Activated CD4-positive, alpha-beta T cell treated with anti-CD3 and anti-CD28 coated beads, Interleukin-2, amount 10 ng/mL, durations not matched to agents 24 days and 14 days (primary cell): ENCODE measurements at places on chromosomes 1 and 21. TPM values are rescaled to one million over a fixed set of nuclear protein-coding genes. Genes with fewer than 3 reads are reported as not detected.

The SPRR1B gene
- not detected in 2 replicates for total RNA-seq

The NLRP3 gene
- 0.14 and 0.16 TPM in 2 replicates for total RNA-seq

The TBX15 gene
- total RNA-seq, result not detected in 2 replicates

- DNase-seq, result no peak
These were observed 6.9 kb downstream of the SERTAD4 start for GRCh38 chr1:210239349-210240111.

DNA sequence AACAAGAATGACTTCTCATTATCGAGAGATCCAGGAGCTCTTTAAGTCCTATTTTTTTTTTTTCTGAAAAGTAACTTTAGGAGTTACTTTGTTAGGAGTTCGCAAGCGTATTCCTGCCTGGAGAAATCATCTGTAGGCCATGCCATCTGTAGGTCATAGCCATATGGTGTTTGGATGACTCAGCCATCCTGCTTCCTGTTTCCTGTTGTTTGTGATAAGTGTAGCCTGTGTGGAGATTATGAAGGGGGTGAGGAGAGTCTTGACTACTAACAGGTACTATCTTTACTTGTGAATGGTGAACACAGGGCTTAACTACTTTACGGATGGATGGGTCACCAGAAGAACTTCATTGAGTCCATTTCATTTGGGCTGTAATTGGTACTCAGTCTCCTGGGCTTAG is 327.2 kb downstream of the PTPRU start:
- DNase-seq, result no peak

GRCh38 chr1:39431927-39432326 is 59.5 kb upstream of the BMP8A start:
- no peak for DNase-seq

DNA sequence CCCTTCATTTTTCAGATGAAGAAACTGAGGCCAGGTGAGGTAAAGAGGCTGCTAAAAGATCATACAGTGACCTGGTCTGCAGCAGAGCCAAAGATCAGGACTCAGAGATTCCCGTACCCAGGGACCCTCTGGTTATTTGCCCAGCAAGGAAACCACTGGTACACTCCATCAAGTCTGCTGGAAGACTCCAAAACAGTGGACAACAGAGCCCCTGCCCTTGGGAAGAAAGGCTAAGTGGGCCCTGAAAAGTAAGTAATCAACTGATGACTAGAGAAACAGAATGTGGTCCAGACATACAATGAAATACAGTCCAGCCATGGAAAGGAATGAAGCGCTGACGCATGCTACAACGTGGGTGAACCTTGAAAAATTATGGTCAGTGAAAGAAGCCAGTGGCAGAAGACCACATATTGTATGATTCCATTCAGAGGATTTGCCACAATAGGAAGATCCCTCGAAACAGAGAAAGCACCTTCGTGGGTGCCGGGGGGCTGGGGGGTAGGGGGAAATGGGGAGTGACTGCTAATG is 106.4 kb downstream of the ETS2 start:
- DNase-seq, result no peak

DNA sequence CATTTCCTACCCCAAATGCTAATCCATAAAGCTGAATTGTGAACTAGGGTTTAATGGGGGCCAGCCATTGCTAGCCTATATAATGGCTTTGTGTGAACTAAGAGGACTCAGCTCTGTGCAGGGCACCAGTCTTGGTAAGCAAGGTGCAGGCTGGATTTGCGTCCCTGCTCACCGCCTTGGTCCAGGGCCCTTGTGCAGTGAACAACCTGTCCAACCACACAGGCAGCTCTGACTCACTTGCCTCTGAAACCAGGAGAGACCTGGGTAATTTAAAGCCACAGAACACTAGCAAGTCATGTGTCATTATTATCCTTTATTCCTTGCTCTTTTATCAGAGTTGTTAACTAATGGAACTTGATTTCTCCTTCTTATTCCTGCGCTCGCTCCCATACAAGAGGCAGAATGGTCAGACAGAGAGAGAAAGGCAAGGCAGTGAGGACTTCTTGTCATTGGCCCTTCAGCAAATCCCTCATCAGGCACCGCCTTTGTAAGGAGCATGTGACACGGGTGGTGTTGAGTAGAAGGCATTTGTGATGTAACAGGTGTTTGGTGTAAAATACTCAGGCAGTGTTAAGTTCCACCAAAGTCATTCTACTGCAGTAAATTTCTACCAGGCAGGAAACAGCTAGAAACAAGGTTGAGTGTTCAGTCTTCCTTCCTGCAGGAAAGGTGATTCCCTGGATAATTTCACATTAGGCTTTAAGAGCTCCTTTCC is 67.3 kb upstream of the OLIG2 start:
- no peak for DNase-seq

GRCh38 chr1:247172996-247173395 is 1.2 kb upstream of the ZNF124 start:
- DNase-seq, result no peak

GRCh38 chr1:94734963-94735901 is 84.9 kb upstream of the SLC44A3 start:
- no peak for DNase-seq

GRCh38 chr1:239960366-239960765 is 131.3 kb upstream of the FMN2 start:
- DNase-seq, result no peak

- DNase-seq, result no peak
These were observed 84.5 kb downstream of the RPS6KC1 start for GRCh38 chr1:213135572-213135971.

DNA sequence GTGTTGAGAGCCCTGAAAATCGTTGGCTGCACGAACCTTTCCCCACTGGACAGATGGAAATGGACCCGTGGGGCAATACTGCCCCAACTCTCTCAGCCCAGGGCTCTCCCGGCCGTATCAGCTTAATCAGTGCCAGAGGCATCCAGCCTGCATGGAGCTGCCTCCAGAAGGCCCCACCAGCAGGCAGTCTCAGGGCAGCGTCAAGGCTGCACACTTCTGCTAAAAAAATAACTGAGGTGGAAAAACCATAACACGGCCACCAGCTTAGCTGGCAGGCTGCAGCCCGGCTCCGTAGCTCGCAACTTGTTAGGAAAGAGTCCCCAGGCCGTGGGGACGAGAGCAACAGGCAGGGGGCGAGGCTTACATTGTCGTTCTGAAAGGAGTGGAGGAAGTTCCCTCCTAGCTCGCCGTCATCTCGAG is 27.9 kb downstream of the MRPL37 start:
- DNase-seq, result no peak
